Bone marrow (tissue), 2 donors: ENCODE measurements at places on chromosomes 13 and 19.

DNA sequence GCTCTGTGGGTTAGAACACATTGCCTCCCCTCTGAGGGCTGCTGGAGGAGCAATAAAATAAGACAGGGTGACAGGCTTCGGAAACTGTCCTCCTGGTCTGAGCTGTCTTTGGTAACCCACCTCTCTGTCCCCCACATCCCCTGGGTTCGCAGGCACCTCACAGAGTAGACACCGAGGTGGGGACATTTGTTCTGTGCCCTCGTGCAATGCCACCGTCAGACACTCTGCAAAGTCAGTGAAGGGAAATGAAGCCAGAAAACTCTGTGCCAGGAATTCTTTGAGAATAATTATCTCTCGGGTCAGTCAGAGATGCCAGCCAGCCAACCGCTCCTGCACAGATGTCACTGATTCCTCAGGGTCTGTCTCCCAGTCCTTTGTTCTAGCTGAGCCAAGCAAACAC lies 493.6 kb downstream of the FOXO1 start:
- no peak for DNase-seq

GRCh38 chr19:2062770-2063169 lies 11.7 kb upstream of the MKNK2 start:
- no peak for DNase-seq

GRCh38 chr19:51695702-51696315 lies 2.7 kb downstream of the SPACA6 start:
- DNase-seq, result no peak

DNA sequence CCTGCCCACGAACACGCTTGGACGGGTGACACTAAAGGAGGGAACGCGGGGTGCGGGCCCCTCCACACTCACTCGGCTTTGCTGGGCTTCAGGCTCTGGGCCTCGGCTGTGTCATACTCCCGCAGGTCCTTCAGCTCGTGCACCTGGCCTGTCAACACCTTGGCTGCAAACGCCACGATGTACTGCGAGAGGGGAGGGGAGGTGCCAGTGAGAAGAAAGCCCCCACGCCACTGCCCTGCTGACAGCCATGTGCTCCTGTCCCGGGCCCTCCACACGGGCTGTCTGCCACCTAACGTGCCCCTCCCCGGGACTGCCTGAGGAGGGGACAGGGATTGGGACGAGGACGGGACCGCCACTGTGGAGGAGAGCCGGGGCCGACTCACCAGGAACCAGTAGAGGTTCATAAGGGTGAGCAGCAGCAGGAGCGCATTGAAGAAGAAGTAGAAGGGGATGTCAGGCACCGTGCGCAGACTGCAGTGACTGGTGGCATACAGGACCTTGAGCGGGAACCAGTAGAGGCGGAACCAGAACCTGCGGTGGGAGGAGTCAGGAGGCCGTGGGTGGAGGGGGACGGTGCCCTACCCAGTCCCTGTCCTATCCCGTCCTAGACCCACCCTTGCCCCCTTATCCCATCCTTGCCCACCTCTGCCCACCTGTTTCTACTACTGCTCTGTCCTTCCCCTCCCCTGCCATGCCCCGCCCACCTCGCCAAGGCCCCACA lies 16.9 kb downstream of the CERS1 start:
- no peak for DNase-seq

GRCh38 chr19:39558624-39559117 lies 18.7 kb upstream of the EID2 start:
- no peak for DNase-seq

- DNase-seq, result no peak
Observed at GRCh38 chr13:39317291-39317690, 279.0 kb downstream of the NHLRC3 start.

DNA sequence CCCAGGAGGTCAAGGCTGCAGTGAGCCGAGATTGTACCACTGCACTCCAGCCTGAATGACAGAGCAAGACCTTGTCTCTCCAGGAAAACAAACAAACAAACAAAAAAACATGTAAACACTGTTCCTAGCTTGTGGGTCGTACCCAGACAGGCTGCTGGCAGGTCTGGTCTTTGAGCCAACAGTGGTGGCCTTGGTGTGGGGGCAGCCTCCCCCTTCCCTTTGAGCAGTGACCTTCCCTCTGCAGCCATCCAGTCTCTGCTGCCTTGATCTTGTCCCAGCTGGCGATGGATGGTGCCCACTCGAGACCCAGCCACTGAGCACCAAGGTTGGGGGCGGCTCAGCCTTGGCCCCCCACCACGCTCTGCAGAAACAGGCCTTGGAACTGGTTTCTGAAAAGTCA lies 143.3 kb downstream of the KDM4B start:
- no peak for DNase-seq

- no peak for DNase-seq
Observed at GRCh38 chr13:85819513-85819912, 20.3 kb upstream of the SLITRK6 start.

DNA sequence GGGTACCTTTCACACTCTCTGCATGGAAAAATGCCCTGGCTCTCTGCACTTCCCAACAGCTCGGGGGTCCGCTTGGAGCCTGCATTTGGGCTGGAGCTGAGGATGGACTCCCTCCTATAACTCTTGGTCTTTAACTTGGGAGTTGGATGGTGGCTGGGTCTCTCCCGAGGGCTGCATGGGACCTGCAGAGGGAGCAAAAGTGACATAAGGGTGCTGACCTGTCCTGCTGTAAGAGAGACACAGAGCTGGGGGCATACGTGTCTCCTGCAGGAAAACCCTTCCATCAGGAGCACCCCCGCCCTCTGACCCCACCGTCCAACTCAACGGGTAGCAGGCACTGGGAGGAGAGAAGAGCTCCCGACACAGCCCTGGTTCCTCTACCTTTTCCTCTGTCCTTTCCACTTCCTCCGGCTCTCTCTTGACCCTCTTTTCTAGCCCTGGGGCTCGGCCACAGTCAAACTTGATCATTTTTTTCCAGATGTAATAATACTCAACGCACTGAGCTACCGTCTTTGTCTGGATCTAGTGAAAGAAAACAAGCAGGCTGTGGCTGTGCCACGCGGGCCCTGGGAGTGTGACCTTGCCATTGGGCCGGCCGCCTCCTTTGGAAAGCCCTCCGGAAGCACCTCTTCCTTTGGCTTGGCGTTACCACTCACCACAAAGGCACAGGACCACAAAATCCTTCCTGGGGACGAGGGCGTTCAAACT lies 6.8 kb upstream of the NAPA start:
- no peak for DNase-seq

DNA sequence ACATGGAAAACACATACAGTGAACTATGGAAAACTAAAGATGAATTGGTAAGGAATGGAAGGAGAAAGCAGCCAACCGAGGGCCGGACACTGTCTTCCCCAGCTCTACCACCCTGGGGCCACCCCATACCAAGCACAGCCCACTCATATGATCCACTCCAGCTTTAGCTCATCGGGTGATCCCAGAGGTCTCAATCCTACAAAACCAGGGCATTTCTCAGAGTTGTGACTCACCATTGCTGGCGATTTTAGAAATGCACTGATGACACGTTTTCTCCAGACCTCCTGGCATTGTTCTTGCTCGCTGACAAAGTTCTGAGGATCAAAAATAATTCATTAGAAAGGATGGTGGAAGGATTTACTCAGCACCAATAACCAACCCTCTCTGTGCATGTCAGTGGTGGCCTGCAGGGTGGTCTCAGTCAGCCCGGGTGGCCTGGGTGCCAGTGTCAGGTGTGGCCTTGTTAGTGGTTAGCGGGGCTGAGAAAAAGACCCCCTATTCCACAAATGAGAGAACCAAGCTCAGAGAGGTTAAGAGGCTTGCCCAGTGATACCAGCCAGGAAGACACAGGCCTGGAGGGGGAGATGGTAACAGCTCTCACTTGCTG lies 6.6 kb downstream of the TMEM272 start:
- no peak for DNase-seq

DNA sequence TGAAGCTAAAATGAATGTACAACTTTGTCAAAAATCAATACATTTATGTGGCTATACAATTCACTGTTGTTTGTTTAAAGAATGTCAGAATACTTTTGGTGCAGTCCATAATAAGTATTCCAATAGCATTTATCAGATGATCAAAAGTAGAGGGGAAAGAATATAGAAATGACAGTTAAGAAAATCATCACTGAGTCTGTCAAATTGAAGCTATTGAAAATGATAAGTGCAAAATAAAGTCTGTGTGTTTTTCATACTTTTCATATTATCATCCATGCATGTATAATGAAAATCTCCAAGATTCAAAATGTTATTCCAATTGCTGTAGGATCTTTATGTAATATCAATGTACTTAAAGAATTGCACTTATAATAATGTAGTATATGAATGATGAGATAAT lies 93.3 kb upstream of the ATXN8OS start:
- DNase-seq, result no peak

GRCh38 chr13:98976941-98977340 lies 923 bp downstream of the DOCK9 start:
- no peak for DNase-seq

GRCh38 chr19:29623726-29624488 lies 17.8 kb downstream of the POP4 start:
- no peak for DNase-seq

GRCh38 chr19:16076958-16077611 lies 790 bp downstream of the TPM4 start:
- DNase-seq, result no peak

DNA sequence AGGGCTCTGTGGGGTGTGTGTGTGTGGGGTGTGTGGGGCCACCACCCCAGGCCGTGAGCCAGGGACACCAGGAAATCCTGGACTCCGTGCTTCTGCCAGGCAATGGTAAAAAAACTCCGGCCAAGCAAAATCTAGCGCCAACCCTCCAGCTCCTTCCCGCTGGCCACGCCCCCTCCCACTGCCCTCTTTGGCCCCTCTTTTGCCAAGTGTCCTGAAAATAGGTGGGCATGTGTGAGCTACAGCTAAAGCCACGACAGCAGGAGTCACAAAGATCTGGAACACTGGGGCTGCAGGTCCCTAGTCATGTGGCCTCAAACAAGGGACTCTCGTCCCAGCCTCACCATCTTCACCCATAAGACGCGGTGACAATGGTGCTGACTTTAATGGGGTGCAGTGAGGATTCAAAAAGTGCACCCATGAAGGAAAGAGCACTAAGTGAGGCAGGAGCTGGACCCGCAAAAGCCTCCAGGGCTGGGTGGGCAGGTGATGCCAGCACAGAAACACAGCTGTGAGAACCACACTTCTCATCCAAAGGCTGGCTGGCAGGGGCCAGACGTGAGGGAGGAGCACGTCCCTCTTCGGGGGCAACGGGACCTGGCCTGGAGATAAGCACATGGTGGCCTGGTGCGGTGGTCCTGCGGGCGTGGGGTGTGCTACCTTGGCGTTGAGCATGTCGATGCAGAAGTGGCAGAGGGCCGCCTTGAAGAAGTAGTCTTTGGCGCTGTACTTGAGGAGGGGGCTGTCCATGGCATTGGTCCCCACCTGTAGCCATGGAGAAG lies 7.5 kb upstream of the KPTN start:
- no peak for DNase-seq

GRCh38 chr13:94351292-94351990 lies 128.0 kb downstream of the DCT start:
- no peak for DNase-seq

- DNase-seq, result no peak
Observed at GRCh38 chr13:39016087-39016486, 21.8 kb downstream of the PROSER1 start.

- no peak for DNase-seq
Observed at GRCh38 chr13:102122147-102122546, 279.7 kb downstream of the FGF14 start.

GRCh38 chr19:33678796-33679585 lies 57.2 kb downstream of the CHST8 start:
- DNase-seq, result no peak

DNA sequence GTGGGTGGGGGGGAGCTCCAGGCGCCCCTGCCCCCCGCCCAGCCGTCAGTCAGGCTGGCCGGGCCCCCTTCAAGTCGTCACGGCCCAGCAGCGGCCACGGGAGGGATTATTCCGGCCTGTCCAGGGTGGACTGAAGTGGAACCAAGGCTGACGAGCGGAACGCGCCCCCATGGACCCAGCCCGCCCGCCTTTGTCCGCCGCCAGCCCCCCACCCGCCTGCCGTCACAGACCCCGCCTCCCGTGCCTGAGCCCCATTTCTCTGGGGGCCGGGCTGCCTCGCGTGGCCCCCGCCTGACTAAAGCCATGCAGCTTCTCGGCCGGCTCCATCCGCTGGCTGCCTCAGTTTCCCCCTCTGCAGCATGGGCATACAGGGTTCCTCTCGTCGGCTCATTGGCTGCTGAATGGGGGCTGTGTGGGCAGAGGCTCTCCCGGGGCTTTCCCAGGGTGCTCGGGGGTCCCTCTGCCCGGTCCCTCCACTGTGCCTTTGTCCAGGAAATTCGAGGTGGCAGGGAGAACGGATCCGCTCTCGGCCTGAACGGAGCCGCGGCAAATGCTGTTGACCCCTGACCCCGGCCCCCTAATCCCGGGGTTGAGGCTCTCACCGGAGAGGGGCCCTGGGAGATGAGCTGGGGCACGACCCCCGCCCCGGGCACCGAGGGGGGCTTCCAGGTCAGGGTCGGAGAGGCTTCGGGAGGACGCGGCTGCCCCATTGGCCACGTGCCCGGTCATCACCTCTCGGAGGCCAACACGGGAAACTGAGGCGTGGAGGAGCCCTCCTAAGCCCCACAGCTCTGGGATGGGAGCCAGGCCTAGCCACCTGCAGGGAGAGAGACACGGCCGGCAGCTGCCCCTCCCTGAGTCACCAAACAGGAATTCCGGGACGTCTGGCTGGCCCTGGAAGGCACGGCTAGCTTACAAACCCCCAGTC lies 27.4 kb downstream of the EFNA2 start:
- DNase-seq, result no peak

DNA sequence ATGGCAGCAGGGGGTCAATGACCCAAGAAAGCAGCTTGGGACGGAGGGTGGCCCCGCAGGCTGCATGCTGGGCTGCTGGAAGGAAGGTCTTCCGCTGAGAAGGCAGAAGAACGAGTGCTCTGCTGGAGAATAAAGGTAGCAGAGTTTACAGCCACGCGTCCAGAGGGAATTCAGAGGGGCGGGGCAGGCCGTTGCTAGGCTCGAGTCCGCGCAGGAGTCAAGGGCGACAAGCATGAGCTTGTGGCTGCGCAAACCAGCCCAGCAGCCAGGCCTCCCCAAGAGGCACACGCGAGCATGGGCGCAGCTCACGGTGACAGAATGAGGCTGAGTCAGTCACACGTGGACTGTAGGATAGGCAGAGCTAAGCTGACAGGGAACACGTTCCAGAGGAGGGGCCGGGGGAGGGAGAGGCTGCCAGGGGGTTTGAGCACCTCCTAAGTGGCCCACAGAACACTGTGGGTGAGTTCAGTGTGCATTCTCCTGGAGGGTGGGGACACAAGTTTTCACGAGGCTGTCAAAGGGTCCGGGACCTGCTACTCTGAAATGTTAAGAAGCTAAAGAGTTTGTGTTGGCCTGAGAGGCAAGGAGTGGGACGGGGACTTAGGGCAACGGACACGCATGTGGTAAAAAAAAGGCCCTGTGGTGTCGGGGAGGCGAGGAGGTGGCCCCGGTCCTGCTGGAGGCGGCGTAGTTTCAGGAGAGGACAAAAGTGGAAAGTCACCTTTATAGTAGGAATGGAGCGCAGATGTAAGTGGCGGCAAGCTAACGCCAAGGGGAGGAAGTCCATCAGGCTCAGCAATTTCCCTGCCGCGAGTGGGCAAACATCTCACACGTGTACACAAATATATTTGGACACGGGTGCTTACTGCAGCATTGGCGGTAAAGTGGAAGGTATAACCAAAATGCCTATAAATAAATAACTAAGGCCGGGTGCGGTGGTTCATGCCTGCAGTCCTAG lies 17.7 kb downstream of the RFX2 start:
- DNase-seq, result no peak
